ENCODE measurements at places on chromosomes 3 and 15.

DNA sequence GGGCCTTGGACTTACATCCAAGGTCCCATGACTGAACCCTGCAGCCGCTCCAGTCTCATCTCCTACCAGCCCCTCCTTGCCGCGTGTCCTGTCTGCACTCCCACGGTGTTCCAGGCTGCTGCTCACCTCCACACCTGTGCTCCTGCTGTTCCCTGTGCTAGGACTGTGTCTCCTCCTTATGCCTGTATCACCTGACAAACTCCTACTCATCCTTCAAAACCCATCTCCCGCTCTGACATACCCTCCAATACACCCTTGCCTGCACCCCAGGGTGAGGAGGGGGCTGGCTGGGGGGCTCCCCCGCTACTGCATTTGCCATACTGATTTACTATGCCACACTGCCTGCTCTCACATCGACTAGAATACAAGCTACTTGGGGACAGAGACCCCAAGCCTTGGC is 53.6 kb downstream of the CYP11A1 start:
- DNase-seq = no peak

DNA sequence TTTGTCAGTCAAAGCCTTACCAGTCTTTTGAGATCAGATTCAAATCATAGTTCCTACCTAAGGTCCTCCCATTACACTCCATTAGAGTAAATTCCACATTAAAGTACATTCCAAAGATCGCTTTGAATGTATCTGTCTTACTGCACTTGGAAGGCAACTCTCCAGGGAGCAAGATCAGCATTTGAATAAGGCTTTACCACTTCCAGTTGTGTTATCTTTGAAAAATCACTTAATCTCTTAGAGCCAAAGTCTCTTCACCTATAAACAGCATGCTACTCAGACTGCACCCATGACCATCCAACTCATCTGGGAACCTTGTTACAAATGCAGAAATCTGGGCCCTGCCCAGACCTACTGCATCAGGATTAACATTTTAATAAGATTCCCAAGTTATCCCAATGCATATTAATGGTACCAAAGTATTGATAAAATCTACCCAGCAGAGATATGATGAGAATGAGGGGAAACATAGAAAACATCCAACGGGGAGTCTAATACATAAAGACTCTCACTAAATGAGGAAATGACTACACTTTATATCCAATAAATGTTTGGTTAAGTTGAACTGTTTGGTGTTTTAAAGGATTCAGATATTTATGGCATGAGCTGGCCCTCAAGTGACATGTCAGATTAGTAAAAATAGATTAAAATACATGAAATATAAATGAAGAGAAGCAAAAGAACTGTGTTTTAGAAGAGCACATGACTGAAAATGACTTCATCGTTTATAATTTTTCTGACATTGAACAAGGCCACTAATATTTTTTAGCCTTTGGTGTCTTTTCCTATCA is 75.9 kb downstream of the TNIK start:
- DNase-seq = peak; percentile 84

DNA sequence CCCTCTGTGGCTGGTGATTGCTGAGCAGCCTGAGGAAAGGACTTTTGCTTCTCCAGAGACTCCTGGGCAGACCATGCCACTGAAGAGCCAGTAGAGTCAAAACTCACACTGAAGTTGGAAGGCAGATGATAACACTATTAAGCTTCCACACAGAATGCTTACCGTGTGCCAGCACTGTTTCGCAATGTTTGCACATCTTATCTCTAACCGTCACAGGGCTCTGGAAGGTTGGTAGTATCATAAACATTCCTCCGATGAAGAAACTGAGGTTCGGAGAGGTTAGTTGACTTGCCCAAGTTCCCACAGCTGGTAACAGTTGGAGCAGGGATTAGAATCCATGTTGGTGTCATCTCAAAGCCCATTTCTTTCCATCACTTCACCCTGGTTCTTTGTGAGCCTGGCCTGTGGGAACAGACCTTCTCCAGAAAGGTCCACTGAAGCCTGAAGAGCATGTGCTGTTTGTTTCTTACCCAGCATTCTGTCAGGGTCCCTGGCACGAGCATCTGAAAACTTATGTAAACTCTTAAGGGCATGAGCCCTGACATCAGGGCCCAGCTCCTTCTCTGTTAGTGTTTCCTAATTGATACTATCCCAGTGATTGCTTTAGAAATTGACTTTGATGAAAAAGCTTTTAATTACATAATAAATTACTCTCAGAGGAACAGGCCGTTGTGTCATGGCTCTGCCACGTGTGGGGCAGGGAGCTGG is 77.0 kb upstream of the PRR23C start:
- peak; percentile 28 for DNase-seq

GRCh38 chr15:68933001-68933400 is 2.7 kb downstream of the SPESP1 start:
- no peak for DNase-seq

DNA sequence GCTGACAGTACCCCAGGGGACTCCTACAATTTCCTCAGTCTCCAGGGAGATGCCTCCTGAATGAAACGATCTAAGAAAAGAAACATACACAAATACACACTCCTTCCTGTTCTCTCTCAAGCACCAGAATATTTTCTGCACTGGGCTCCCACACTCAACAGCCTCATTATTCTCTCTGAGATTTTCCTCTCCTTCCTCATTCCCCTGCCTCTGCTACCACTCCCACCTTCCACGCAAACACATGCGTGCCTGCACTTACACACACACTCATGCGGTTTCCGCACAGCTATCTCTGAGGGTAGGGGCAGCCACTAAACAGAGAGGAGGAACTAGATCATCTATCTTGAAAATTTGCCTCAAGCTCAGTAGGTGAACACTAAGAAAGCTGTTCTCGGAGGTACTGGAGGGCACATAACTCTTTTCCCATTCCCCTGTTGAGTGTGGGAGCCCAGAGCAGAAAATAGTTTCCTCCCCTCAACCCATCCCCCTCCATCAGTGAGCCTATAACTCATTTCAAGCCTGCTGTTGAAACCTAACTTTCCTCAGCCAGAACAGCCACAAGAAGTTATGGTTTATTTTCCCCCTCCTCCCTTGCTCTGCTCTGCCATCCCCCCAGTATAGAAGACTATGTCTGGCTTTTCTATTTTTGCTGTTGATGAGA is 30.5 kb upstream of the TIPARP start:
- DNase-seq = no peak

GRCh38 chr15:59299929-59300617 is 72.6 kb downstream of the MYO1E start:
- peak; percentile 98 for DNase-seq

DNA sequence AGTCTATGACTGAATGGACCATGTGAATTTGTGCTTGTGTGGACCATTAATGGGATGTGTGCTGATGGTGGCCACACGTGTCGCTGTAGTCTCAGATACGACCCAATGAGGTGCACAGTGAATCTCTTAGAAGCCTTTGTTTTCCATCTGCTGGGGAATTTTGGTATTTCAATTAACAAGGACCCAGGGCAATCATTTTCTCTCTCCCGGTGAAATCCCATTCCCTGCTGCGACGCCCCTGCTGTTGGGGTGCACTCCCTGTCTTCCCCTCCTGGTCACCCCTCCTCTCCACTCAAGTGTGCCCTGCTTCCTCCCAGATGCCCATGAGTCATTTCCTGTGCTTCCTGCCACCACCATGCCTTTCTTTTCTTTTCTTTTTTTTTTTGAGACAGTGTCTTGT is 32.7 kb downstream of the EBLN2 start:
- DNase-seq = peak; percentile 43

GRCh38 chr15:85124173-85124572 is 142.5 kb downstream of the PDE8A start:
- DNase-seq = no peak

- no peak for DNase-seq
Observed at GRCh38 chr3:169545606-169546005, 117.9 kb downstream of the MECOM start.

DNA sequence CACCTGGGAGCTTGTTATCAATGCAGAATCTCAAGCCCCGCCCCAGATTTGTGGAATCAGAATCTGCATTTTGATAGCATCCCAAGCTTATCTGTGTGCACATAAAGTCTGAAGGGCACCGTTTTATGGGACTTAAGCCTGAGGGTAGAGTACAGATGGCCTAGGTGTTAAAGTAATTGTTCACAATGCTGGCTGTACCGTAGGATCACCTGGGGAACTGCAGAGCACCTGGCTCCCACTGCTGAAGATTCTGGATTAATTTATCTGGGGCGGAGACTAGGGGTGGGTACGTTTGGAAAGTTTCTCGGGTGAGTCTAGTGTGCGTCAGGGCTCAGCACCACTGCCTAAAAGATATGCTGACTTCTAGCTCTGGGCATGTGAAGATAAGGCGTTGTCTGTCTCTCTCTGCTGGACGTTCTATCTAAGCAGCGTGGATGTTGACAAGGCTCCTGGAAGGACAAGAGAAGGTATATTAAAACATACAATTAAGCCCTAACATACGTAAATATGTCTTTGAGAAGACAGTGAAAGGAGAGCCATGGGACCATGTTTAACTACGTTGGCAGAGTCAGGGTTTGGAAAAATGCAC is 63.2 kb upstream of the RASGRP1 start:
- DNase-seq = no peak

- DNase-seq = no peak
Observed at GRCh38 chr3:62677926-62678325, 197.3 kb downstream of the CADPS start.

- peak; percentile 57 for DNase-seq
Observed at GRCh38 chr3:143000528-143000927, 842 bp upstream of the U2SURP start.

DNA sequence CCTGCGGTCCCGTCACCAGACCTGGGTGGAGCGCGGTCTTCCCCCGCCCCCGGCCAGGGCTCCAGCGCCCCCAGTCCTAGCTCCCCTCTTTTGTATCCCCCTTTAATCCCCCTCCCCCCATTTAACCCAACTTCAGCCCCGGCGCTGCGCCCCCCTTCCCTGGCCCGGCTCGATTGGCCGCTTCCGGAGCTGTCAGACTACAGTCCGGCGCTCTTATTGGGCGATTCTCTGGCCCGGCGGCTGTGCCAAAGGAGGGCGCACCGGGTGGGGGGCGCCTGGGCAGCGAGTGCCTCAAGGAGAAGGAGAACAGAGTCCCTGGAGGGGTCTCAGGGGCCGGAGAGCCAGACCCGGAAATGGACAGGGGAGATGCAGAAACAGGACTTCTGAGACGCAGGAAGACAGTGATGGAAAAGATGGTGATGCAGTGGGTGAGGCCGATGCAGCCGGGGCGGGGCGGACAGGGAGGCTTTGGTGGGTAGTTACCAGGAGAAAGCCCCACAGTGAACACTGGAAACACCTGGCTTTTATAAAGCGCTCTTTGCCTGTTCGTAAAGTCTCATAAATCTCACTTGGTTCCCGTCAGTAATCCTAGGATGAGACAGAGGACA is 1.2 kb upstream of the ADCY5 start:
- peak; percentile 15 for DNase-seq

GRCh38 chr3:125140011-125140817 is 72.3 kb downstream of the SLC12A8 start:
- peak; percentile 95 for DNase-seq

GRCh38 chr3:170488802-170489201 is 70.1 kb downstream of the CLDN11 start:
- DNase-seq = peak; percentile 77

- no peak for DNase-seq
Observed at GRCh38 chr3:59277201-59277600, 227.4 kb upstream of the CFAP20DC start.

DNA sequence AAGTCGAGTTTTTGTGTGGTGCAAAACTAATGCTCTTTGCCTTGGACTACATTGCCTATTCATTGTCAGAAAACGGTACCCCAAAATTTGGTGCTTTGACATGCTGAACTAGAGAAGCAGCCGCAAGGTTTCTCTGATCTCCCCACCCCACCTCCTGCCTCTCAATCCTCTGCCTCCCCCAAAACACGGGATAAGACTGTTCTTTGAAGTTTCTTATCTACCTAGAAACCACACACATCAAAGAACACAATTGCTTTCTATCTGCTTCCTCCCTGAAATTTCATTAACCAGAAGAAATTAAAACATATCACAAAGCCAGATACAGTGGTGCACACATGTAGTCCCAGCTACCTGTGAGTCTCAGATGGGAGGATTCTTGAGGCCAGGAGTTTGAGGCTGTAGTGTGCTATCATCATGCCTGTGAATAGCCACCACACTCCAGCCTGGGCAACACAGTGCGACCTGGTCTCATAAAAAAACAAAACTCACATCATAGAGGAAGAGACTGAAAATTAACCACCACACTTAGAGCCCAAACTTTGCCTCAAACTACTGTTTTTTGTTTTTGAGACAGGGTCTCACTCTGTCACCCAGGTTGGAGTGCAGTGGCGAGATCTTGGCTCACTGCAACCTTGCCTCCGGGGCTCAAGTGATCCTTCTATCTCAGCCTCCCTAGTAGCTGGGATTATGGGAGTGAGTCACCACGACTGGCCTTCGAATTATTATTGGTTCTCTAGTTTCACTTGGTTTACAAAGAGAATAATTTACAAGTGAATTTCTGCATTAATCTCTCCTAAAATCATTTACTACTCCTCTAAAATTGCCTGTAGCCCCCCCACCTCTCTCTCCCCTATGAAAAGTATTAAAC is 2.7 kb upstream of the PCNP start:
- DNase-seq = no peak

GRCh38 chr3:116118475-116119169 is 326.7 kb downstream of the LSAMP start:
- DNase-seq = no peak

- DNase-seq = no peak
Observed at GRCh38 chr3:40885430-40885829, 313.9 kb upstream of the CTNNB1 start.

GRCh38 chr3:28840976-28841376 is 439.9 kb upstream of the RBMS3 start:
- no peak for DNase-seq

DNA sequence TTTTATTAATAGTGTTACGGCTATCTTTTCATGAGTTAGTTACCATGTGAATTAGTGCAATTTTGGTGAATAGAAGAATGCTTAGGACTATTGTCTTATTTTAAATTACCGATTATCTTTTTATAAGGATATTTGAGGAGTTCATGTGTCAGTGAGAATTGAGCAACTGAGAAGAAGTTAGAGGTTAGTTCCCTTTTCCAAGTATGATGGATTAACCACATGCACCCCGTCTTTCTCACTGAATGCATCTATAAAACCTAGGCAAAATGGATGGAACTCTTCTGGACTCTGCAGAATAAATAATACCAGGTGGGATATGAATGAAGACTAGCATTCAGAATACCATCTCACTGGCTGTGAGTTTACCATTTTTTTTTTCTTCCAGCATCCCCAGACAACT is 74.3 kb downstream of the TCF12 start:
- DNase-seq = no peak

- no peak for DNase-seq
Observed at GRCh38 chr3:83248454-83248853, 1487.0 kb upstream of the GBE1 start.

DNA sequence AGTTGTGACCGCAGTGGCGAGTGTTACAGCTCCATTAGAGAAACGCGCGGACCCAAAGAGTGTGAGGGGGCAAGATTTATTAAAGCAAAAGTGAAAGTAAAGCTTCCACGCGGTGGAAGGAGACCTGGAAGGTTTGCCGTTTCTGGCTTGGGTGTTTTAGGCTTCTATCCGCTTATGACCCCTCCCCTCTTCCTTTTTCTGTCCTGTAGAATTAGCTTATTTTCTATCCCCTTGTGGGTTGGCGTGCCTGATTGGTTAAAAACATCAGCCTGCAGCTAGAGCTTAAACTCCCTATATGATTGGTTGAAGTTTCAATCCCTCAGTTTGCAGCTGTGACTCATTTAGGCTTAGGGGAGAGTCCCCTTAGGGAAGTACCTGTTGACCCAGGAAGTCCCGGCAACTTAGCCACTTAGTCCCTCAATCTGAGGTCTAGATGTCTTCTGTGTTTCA is 39.6 kb downstream of the C3orf38 start:
- DNase-seq = no peak

Data from EH (cell line).